ENCODE measurements at places on chromosomes 5 and 9.

DNA sequence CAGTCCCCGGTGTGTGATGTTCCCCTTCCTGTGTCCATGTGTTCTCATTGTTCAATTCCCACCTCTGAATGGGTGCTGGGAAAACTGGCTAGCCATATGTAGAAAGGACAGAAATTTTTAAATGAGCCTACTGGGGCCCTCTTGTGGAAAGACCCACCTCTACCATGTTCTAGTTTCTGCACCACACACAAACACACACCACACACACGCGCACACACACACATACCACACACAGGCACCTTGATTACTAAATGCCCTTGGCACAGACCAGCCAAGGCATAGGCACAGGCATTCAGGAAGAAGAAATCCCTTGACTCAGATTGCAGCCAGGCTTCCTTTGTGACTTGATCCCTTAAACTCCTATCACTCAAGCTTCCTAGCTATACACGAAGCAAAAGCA lies 60.5 kb downstream of the SIL1 start:
- peak; percentile 55 for DNase-seq

DNA sequence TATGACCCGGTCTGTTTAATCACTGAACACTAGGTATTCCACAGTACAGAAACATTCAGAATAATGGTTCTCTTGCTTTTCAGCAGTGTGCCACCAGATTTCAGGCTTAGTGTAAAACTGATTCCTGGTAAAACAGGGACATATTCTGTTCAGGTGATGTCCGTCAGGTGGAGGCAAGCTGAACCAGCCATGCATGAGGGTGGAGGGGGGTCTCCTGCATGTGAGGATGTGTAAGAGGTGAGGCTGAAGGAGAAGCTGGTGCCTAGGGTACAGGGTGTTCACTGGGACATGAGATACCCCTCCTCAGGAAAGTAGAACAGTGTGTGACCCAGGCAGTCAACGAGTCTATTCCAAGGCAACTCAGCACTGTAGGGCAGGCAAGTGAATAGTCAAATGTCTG lies 563.9 kb downstream of the BNC2 start:
- no peak for DNase-seq

- DNase-seq: peak; percentile 31
Observed at GRCh38 chr9:29740518-29740917, 2167.2 kb upstream of the C9orf72 start.

GRCh38 chr9:133767008-133767407 lies 28.9 kb upstream of the SARDH start:
- no peak for DNase-seq

GRCh38 chr9:131238402-131239021 lies 37.8 kb downstream of the FAM78A start:
- DNase-seq: peak; percentile 74

GRCh38 chr9:135135929-135136315 lies 48.5 kb downstream of the OLFM1 start:
- DNase-seq: no peak

DNA sequence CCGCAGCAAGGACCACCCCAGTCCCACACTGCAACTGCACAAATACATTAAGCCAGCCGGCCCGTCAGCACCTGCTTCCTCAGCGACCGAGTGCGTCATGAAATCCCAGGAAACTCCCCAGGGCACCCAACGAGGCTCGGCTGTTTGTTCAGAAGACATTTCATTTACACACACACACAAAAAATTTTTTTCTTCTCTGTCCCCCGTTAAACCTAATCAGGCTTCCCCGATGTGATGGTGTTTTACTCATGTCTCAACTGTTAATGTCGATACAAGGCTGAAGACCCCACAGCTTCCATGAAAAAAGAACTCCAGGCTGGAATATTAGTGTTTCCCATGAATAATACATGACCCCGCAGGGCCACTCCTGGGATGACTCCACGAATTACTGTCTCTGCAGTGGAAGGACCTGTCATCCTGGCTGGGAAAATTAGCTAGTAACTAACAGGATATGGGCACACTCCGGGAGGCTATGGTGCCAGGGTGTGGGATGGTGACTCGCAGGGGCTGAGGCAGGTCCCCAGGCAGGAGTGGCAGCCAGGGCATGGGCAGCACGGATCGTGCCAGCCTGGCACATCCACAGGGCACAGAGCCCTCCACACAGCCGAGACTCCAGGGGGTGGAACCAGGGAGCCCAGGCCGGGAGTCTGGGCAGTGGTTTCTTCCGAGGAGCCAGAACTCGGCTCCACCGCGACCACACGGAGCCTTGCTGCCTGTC lies 102.4 kb downstream of the VAV2 start:
- no peak for DNase-seq

GRCh38 chr5:31335456-31335855 lies 142.0 kb downstream of the CDH6 start:
- DNase-seq: no peak

GRCh38 chr5:103119765-103120606 lies at the start of the genes GIN1 and PPIP5K2:
GIN1 (minus strand) TSS chr5:103120138; CDS start chr5:103108707, 11,431 bp downstream.
PPIP5K2 (plus strand) TSS chr5:103120301; CDS start chr5:103129590, 9,289 bp downstream.
- peak; percentile 99 for DNase-seq

DNA sequence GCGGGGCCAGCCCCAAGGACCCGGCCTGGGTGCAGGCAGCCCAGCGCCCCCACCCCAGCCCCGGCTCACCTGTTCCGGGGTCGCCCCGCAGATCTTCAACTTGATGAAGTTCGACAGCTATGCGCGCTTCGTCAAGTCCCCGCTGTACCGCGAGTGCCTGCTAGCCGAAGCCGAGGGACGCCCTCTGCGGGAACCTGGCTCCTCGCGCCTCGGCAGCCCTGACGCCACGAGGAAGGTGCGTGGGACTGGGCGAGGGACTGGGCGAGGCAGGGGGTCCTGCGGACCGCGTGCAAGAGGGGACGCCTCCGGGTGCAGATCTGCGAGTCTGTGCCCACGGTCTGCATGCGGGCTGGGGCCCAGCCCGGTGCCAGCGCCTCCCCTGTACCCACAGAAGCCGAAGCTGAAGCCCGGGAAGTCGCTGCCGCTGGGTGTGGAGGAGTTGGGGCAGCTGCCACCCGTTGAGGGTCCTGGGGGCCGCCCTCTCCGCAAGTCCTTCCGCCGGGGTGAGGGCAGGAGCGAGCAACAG lies 9.7 kb downstream of the RGS14 start:
- DNase-seq: no peak

DNA sequence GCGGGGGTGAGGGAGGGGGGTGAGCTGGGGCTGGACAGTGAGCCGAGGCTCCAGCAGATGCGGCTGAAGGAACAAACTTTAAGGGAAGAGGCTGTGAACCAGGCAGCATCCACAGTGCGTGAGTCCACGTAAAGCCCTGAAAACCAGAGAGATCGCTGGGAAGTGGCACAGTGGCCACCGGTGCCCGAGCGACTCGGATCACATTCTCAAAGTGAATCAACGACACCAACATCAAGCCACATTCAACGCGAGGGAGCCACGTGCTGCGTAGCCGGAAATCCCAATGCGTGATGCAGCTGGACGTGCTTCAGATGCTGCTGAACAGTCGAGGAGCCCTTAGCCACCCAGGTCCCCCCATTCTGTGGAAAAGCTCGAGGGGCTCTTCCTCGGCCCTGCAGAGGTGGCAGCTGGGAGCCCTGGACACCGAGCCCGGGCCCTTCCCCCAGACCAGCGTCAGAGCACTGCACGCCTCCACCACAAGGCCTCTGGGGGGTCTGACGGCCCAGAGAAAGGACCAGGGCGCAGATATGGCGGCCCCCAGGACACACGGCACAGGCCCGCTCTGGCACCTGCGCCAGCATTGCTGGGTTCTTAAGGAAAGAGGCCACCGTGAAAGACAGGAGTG lies 53.7 kb upstream of the EXOC3 start:
- DNase-seq: no peak

GRCh38 chr9:35690614-35691333 lies 1.0 kb upstream of the TPM2 start:
- peak; percentile 62 for DNase-seq

DNA sequence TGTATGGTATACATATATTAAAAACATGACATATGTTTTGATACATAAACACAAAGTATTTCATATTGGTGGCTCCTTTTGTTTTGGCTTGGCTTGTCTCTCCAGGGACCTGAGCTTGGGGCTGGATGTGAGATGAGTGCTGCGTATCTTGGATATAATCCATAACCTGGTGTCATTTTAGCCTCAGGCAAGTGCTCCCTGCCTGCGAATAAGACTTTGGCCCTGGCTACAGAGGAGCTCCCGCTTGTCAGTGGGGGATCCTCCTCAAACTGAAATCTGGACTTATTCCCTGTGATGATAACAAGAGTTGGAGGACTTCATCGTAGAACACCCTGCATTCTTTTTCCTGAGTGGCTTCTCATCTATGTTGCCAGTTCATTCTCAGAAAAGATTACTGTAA lies 341.7 kb upstream of the CLINT1 start:
- DNase-seq: no peak

DNA sequence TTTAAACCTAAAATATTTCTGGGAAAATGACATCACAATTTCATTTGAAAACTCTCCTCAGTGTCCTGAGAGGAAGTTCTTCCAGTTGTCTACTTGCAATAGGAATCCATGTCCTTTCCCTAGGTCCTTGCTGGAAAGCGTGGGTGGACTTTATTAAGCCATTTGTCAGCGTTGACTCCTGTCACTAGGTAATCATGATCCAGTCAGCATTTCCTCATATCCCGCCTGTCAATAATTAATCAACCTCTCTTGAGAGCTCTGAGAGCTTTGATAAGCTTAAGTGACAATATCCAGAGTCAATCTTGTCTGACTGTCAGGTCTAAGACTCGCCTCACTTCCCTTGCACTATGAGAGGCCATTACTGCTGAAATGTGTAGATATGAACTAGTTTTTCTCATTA lies 107.2 kb upstream of the SLIT3 start:
- DNase-seq: no peak

DNA sequence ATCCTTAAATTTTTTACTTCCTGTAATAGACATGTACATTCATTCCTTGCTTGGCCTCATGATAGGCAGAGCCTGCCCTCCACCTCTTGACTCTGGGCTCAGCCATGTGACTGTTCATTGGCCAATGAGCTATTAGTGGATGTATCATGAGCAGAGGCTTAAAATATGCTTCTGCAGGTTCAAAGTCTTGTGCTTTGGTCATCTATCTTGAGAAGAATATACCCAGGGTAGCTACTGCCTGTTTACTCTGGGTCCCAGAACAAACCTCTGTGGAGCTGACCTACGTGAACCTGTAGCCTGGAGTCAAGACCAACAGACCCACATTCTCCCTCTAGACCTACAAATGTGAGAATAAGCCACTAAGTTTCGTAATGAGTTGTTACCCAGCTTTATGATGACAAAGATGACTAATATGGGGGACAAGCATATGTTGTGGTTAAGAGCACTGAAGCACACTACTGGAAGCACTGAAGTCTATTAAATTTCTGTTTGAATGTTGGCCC lies 244.4 kb downstream of the MAST4 start:
- DNase-seq: no peak

GRCh38 chr5:62042007-62042406 lies 264.0 kb upstream of the KIF2A start:
- DNase-seq: no peak

DNA sequence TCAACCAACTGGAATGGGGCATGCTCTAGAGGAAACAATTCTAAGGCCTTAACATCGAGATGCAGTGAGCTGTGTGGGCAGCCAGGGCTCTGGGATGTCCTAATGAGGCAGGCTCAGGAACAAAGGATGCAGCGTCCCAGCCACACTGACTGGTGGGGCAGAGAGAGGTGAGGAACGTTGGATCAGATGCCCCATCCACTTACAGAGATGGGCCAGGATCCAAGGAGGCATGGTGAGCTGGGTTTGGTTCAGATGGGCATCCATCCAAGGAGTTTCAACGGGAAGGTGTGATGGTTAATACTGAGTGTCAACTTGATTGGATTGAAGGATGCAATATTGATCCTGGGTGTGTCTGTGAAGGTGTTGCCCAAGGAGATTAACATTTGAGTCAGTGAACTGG lies 15.5 kb upstream of the MARCHF6 start:
- no peak for DNase-seq

DNA sequence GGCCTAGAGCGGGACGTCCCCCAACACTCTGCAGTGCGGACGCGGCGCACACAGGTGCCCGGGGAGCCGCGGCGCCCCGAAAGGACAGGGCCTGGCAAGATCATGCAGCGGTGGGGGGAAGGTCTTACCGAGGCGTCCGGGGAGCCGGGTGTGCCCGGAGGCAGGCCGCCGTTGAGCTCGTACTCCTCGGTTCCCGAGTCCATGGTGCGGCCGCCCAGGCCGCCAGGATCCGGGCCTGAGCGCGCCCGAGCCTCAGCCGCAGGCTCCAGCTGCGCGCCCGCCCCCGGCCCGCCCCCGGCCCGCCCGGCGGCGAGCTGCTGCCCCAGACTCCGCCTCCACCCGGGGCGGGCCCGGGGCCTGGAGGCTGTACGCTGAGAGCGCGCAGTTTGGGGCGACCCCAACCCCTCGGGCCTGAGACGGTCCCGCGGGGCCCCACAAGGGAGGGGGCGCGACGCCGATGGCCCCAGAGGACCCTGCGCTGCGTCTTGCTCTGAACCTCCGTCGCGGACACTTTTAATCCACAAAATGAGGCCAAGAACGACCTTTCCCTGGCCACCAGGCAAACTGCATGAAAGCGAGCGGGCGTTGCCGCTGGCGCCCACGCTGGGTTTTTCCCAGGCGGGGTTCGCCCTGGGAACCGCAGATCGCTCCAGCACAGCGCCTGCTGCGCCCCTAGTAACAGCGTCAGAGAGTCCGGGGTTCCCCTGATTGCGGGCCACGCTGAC lies at the start of gene NINJ1:
Gene NINJ1 (minus strand): TSS at position 237 of the 725 bp plus-strand sequence. CDS start 34 bp downstream, at position 203.
- peak; percentile 74 for DNase-seq

DNA sequence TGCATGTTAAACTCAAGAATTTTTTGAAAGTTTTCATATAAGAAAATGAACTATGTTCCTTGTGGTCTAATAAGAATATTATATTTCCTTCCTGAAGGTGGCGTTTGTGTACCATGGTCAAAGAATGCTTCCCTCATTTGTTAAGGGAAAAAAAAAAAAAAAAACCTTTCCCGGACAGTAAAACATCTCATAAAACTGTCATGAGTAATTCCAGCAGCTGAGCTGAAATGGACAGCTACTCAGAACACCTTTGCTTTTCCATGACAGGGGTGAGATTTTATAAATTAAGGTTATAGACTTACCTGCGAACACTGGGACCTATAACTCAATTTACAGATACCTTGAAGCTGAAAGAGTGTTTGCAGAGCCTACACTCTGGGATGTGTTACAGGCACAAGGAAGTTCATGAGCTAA lies 113.2 kb upstream of the RANBP3L start:
- peak; percentile 58 for DNase-seq

GRCh38 chr9:105005186-105005585 lies 77.2 kb upstream of the ABCA1 start:
- no peak for DNase-seq

DNA sequence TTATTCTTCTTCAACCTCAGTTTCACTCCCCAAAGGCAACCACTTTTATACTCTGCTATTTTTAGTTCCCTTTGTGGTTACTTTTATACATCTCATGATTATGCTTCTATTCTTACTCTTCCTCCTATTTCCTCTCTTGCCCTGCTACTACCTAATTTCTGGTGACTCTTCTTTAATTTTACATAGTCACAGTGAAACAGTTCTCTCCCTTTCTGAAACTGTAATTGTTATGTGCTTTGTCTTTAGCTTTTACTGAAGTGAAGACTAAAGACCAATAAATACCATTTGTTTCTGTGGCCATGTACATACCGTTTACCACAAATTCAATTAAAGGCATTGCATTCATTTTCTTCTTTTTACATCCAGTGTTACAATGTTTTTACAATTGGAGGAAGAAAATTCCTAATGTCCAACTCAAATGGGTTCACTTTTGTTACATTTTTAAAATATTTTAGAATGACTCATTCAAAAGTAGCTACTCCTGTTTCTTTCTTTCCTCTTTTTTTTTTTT lies 410.6 kb downstream of the PSAT1 start:
- DNase-seq: peak; percentile 51

GRCh38 chr9:133584559-133585476 lies 24.4 kb downstream of the FAM163B start:
- no peak for DNase-seq

Data from KBM-7 (cell line).